ENCODE measurements at places on chromosomes 7 and 10.

- no peak for DNase-seq
Observed at GRCh38 chr7:157612009-157612663, 275.3 kb downstream of the DNAJB6 start.

DNA sequence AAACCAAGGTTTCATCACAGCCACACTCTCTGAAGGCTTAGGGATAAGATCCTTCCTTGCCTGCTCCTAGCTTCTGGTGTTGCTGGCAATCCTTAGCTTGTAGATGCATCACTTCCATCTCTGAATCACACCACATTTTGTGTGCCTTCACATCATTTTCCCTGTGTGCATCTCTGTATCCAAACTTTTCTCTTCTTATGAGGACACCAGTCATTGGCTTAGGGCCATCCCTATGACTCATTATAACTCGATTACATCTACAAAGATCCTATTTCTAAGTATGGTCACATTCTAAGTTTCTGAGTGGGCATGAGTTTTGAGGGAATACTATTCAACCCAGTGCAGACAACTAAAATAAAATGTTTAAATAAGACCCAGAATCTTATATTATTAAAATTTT is 121.7 kb downstream of the C7orf25 start:
- DNase-seq: no peak

GRCh38 chr10:21524526-21525366 is 736 bp downstream of the SKIDA1 start:
- no peak for DNase-seq

- DNase-seq: no peak
Observed at GRCh38 chr7:28674359-28674782, 262.1 kb downstream of the CREB5 start.

- no peak for DNase-seq
Observed at GRCh38 chr10:122435212-122435827, 19.1 kb upstream of the ARMS2 start.

GRCh38 chr10:35135861-35136260 is 9.2 kb downstream of the CREM start:
- no peak for DNase-seq
